SW480 (cell line): ENCODE measurements at places on chromosomes 6 and 20.

DNA sequence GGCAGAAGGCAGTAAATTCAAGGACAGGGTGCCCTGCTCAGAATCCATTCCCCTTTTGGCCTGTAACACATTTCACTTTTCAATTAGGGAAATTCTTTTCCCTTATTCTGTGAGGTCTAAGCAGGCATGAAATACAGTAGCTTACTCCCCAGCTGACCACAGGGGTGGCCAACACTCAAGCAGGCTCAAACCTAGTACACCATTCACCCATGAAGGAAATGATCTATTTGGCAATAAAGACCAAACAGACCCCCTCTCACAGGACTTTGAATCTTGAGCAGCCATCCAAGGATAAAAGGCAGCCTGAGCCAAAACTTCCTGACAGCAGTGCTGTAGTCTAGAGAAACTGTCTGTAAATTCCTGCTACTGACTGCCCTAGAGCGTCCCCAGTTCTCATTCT lies 17.7 kb downstream of the PDSS2 start:
- DNase-seq: no peak

DNA sequence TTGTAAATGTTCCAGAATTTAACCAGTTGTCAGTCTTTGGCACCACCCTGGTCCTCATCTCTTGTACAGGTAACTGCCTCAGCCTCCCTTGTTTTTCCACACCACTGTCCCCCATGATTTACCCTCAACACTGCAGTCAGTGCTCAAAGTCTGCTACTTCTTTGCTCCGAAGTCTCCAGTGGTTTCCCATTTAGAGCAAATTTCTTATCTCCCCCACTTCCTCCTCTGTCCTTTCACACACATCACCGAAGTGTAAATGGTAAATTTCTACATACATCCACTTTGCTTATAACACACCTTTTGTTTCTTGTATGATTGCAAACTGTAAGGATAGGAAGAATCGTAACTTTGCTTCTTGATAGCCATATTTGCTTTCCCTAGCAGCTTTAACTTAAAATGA lies 115.3 kb downstream of the JARID2 start:
- no peak for DNase-seq

DNA sequence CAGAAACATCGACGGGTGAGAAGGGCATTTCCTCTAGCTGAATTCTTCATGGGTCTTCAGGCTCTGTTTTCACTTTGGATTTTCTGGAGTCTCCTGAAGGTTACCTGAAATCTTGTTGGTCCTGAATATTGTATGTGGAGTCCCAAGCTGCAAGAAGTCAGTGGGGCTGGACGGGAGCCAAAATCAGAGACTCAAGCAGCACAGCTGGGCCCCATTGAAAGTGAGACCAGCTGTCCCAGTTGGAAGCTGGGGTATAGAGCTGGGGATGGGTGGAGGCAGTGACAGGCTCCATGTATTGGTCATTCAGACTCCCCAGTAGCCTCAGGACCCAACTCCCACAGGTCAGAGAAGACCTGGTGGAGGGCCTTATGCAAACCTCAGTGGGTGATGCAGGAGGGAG lies 111.3 kb upstream of the MLN start:
- no peak for DNase-seq

GRCh38 chr6:142679907-142680700 lies 264.9 kb downstream of the HIVEP2 start:
- no peak for DNase-seq

DNA sequence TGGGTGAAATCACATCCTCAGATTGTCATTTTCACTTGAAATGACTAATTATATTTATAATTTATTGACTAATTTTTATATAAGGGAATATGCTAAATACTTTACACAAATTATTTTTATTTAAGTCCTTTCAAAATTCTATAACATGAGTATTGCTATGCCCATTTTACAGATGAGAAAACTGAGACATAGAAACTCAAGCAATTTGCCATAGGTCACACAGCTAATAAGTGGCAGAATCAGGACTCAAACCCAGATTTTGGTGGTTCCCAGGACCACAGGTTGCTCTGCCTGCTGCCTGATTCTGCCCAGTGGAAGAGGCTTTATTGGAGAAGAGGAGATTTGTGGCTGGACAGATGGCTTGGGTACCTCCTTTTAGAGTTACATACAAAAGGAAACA lies 4.9 kb downstream of the ALDH8A1 start:
- no peak for DNase-seq

- DNase-seq: no peak
Observed at GRCh38 chr6:158808442-158808833, 10.7 kb downstream of the EZR start.

DNA sequence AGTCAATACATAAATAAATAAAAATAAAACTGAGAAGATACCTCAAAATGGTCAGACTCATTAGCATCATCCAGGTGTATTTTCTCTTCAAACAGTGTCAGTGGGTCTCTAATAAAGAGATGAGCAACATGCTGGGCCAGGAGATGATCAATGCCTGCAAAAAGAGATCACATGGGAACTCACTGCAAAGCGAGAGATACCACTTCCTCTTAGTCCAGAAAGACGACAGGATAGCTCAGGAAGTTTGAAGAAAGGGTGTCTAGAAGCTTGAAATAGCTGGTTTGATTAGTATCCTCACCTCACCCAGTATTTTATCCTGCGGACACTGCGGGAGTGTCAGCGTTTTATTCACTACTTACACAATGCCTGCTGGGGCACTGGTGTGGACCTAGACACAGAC lies 38.0 kb downstream of the GCLC start:
- no peak for DNase-seq

- DNase-seq: no peak
Observed at GRCh38 chr20:36992802-36993334, 41.4 kb upstream of the SAMHD1 start.

- DNase-seq: no peak
Observed at GRCh38 chr20:2130062-2130591, 28.5 kb downstream of the STK35 start.

DNA sequence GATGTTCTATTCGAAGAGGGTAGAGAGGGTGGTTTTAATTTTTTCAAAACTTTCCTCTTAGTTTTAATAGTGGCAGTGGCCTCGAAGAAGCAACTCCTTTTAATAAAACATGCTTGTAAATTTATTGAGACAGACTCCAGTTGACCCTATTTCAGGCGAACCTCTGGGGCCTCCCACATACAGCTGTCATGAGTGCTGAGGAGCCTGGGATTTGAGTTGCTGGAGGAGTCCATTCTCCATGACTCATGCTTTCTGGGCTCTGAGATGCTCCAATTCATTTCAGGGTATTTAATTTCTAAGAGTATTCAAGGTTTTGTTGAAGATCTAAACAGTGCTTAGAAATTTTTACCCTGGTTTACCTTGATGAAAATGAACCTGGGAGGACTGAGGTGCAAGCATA lies 580.4 kb downstream of the CBLN4 start:
- DNase-seq: no peak

GRCh38 chr6:2915150-2915549 lies 12.0 kb upstream of the SERPINB9 start:
- DNase-seq: no peak

GRCh38 chr6:57221191-57221935 lies 744 bp downstream of the RAB23 start:
- peak; percentile 51 for DNase-seq

DNA sequence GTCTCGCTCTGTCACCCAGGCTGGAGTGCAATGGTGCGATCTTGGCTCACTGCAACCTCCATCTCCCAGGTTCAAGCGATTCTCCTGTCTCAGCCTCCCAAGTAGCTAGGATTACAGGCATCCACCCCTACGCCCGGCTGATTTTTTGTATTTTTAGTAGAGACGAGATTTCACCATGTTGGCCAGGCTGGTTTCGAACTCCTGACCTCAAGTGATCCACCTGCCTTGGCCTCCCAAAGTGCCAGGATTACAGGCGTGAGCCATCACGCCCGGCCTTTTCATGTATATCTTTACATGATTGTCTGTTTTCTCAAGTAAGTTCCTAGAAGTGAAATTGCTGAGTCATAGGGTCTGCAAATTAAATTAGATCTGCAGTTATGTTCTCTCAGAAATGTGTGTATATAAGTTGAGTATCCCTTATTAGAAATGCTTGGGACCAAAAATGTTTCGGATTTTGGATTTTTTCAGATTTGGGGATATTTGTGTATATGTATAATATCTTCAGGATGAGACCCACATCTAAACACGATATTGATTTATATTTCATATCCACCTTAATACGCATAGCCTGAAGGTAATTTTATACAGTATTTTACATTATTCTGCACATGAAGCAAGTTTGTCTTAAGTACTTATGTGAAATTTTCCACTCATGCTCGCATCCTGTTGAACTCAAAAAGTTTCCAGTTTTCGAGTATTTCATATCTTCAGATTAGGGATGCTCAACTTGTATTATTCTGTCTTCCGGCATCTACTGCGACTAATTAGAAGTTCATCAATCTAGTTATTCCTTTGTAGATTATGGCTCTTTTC lies 40.4 kb downstream of the TAB2 start:
- DNase-seq: no peak

GRCh38 chr6:111747396-111747795 lies 125.9 kb downstream of the FYN start:
- no peak for DNase-seq

DNA sequence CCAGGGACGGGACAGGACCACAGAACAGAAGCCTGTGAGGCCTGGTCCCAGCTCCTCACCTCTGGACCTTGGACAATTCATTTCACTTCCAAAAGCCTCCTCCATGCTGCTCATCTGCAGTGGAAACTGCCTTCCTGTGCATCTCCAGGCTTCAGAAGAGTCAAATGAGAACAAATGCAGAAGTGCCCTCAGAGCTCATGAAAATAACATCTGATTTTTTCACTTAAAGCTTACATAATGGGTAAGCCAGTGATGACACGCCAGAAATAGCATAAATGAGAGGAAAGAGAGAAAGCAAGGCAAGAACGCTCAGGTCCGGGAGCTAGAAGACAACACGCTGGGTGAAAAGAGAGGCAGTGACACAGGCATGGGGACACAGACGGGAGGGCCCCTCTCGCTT lies 7.9 kb downstream of the CNKSR3 start:
- no peak for DNase-seq

- DNase-seq: no peak
Observed at GRCh38 chr6:134307870-134308269, 10.0 kb downstream of the SGK1 start.

DNA sequence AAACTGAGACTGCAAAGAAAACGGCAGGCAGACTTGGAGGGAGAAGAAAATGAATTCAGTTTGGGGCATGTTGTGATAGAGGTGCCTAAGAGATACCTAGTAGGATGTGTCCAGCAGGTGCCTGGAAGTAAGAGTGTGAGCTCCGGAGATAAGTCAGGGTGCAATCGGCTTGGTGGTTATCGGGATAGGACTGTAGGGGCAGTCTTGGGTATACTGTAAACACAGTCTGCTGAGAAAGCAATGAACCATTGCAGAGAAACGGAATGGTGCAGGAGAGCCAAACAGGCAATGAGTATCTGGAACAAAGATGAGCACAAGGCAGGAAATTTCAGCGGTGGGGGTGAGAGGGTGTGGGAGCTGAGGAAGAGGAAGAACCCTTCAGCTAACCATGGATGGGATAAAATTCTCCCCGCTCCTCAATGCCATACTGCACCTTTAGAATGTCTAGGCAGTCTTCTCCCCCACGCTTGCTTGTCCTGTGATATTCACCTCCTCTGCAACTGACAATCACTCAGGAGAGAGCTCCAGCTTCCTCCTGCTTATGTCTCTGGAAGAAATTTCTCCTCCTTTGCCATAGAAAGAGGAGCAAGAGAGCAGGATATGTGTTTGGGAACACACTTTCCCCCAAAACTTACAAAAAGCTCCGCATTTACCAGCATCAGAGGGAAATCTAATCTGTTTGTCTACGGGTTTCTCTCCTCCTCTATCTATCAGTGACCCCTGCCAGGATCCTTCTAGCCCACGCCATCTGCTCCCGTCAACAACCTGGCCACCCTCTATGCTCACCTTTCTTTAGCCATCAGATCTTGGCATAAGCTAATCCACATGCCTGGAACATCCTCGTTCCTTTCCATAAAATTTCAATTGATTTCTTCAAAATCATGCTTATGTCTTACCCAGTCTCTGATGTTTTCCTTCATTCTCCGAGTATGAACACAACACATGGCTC lies 381.7 kb upstream of the JARID2 start:
- DNase-seq: no peak

DNA sequence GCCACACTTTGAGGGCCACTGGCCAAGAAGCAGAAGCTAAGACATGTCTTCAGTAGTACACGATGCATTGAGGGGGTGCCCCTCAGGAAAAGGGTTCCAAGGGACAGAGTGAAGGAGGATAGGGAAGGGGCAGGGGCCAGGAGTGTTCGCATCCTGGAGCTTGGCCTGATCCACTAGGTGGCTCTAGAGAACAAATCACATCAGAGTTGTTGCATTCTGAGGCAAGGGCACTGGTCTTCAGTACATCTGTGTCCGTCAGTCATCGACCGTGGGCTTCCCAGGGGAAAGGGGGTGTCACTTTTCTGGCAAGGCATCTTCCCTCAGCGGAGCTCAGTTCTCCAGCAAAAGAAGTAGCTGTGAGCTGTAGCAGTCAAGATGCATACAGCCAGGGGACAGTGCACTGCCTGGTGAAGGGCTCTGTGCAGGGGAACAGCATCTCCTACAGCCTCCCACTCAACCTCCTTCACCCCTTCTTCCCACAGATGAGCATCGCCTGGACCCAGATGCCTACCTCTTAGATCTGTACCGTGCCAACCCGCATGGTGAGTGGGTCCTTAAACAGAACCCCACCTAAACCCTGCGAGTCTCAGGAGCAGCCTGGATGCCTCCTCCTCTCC lies 47.8 kb downstream of the ARHGAP40 start:
- DNase-seq: peak; percentile 62

GRCh38 chr20:63785691-63786131 lies 45.4 kb downstream of the ZBTB46 start:
- no peak for DNase-seq

DNA sequence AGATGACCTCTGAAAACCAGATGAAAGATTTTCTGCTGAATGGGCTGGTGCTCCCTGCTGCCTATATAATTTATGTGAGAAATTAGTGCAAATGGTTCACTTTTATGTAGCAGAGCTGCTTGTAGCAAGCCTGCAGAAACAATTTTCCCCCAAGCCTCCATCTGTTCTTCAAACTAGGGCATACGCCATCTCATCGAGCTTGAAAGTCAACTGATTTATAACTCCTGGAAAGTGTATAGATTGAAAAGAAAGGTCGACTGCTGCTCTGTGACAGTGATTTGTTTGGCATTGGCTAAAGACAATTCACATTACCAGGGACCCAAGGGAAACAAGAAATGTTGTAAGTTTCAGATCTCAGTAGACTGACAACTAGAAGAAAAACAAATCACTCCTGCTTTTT lies 93.3 kb downstream of the PACRG start:
- DNase-seq: no peak

- no peak for DNase-seq
Observed at GRCh38 chr20:24842918-24843715, 106.0 kb upstream of the CST7 start.

- peak; percentile 66 for DNase-seq
Observed at GRCh38 chr6:167546611-167547327, 221.9 kb downstream of the TTLL2 start.

DNA sequence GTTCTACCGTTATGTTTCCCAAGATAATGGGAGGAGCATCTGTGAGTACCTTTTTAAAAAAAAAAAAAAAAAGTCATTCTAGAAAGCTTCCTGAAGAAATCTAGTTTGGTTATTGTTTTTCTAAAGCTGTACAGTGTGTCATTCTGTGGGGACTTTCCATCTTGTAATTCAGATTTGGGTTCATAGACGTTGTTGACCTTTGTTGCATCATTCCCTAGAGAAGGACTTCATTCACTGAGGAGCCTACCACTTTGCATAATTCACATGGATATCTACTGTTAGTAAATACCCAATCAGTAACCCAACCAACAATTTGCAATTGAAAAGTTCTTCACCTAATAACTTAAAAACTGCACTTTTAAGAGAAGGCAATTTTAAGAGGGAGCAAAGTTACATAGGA lies 60.1 kb downstream of the RPP40 start:
- no peak for DNase-seq
